ENCODE measurements at places on chromosomes 2 and 18. TPM values are rescaled to one million over a fixed set of nuclear protein-coding genes. Genes with fewer than 3 reads are reported as not detected.

GRCh38 chr18:2893676-2894075 lies 46.9 kb downstream of the EMILIN2 start:
- no peak overlapping the region for H3K27ac ChIP-seq
- peaks cover 4% of the 10 kb centered on the region for H3K4me1 ChIP-seq
- H3K36me3 ChIP-seq, result no peaks in the 10 kb centered on the region
- no peaks in the 10 kb centered on the region for H3K27me3 ChIP-seq

GRCh38 chr2:209771474-209772289 lies at the start of gene UNC80:
Gene UNC80, plus strand, starts transcription at chr2:209771832. Its CDS starts 241 bp downstream, at chr2:209772073.
- DNase-seq, result peak; percentile 73
- H3K4me1 ChIP-seq, result peaks cover 3% of the 10 kb centered on the region
- H3K4me3 ChIP-seq, result no peak within 1 kb of the TSS
- no peak within 1 kb of the TSS for H3K27ac ChIP-seq

DNA sequence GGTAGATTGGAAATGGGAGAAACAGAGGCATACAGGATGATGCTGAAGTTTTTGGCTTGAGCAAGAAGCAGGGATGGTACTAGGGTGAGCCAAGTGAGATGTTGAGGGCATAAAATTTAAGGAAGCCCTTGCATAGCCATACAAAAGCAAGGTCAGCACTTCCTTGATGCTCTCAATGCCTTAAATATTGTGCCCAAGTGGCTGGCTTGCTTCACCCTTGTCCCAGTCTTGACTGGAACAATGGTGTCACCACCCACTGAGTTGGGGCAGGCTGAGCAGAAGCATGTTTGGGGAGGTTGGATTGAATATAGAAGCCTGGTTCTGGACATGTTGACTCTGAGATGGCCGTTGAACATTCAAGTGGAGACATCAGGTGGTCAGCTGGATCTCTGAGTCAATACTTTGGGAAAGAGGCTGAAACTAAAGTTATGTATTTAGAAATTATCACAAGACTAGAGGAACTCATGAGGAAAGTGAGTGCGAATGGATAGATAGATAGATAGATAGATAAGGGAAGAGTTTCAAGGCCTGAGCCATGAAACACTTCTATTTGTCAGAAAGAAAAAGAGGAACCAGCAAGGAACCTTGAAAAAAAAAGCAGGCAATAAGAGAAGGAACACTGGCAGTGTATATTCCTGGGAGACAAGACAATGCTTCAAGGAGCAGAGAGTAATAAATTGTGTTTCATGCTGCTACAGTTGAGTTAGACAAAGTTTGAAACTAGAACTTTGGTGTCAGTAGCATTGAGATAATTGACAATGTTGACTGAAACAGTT lies 43.0 kb upstream of the HNMT start:
- H3K4me3 ChIP-seq, result no peak overlapping the region
- no peaks in the 10 kb centered on the region for H3K27me3 ChIP-seq
- H3K36me3 ChIP-seq, result no peaks in the 10 kb centered on the region
- no peaks in the 10 kb centered on the region for H3K4me1 ChIP-seq
- no peak for DNase-seq
- H3K27ac ChIP-seq, result no peak overlapping the region

- H3K27ac ChIP-seq, result no peak overlapping the region
- DNase-seq, result no peak
- no peaks in the 10 kb centered on the region for H3K4me1 ChIP-seq
- no peaks in the 10 kb centered on the region for H3K27me3 ChIP-seq
- no peak overlapping the region for H3K4me3 ChIP-seq
These were observed 233.4 kb upstream of the MYT1L start for GRCh38 chr2:2564300-2565078.

DNA sequence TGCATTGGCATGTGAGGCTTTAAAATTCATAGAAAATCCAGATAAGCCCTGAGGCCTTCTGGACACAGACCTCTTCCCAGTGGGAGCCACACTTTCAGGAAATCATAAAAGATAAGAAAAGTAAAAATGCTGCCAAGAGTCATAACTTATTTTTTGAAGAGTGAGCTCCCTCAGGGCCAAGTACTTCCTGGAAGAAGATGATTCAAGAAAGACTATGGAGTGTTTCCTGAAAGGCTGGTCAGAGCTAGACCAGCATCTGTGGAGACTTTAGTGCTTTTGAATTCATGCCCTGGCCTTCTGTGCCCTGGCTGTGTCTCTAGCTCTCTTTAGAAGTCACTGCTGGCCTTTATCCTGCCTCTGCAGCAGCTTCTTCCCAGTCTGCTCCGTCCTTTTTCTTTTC lies 6.4 kb upstream of the XDH start:
- no peak overlapping the region for H3K27ac ChIP-seq
- DNase-seq, result no peak
- no peaks in the 10 kb centered on the region for H3K4me1 ChIP-seq
- no peak overlapping the region for H3K4me3 ChIP-seq
- no peaks in the 10 kb centered on the region for H3K36me3 ChIP-seq
- no peaks in the 10 kb centered on the region for H3K27me3 ChIP-seq

SIGLEC15 gene
- polyA plus RNA-seq, result 0.05 TPM

DNA sequence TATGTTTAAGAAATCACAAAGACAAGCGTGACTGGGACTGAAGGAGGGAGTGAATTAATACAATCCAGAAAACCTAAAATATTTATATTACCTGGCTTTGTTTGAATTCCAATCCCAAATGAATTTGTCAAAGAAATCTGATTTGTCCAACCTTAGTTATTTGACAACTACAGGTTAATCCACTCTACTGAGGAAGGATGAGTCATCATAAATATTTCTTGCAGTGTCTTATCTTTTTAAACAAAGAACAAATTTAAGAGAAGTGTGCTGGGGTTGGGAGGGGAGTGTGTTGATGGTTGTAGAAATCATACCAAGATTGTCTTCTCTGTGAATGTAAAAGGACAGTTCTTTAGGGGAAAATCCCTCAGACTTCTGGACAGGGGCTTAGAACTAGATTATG lies 1106.3 kb upstream of the SLC39A10 start:
- no peaks in the 10 kb centered on the region for H3K36me3 ChIP-seq
- no peaks in the 10 kb centered on the region for H3K27me3 ChIP-seq
- no peaks in the 10 kb centered on the region for H3K4me1 ChIP-seq

DNAJC5G gene
- polyA plus RNA-seq, result 0.16 TPM

DNA sequence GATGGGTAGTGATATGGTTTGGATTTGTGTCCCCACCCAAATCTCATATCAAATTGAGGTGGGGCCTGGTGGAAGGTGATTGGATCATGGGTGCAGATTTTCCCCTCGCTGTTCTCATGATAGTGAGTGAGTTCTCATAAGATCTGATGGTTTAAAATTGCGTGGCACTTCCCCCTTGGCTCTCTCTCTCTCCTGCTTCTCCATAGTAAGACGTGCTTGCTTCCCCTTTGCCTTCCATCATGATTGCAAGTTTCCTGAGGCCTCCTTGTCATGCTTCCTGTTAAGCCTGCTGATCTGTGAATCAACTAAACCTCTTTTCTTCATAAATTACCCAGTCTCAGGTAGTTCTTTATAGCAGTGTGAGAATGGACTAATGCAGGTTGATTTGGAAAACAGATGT lies 223.2 kb upstream of the APCDD1 start:
- H3K27me3 ChIP-seq, result no peaks in the 10 kb centered on the region
- no peak overlapping the region for H3K27ac ChIP-seq
- no peak for DNase-seq
- H3K4me1 ChIP-seq, result peaks cover 5% of the 10 kb centered on the region
- no peaks in the 10 kb centered on the region for H3K36me3 ChIP-seq
- no peak overlapping the region for H3K4me3 ChIP-seq

GRCh38 chr2:218781691-218782527 lies at the start of gene CYP27A1:
Gene CYP27A1, plus strand, starts transcription at chr2:218782147. Its CDS starts 36 bp downstream, at chr2:218782183.
- H3K27me3 ChIP-seq, result no peaks in the 10 kb centered on the region
- peaks cover 4% of the 10 kb centered on the region for H3K4me1 ChIP-seq
- H3K4me3 ChIP-seq, result peak within 1 kb of the TSS; percentile 56
- no peaks in the 10 kb centered on the region for H3K36me3 ChIP-seq
- peak; percentile 59 for DNase-seq

DNA sequence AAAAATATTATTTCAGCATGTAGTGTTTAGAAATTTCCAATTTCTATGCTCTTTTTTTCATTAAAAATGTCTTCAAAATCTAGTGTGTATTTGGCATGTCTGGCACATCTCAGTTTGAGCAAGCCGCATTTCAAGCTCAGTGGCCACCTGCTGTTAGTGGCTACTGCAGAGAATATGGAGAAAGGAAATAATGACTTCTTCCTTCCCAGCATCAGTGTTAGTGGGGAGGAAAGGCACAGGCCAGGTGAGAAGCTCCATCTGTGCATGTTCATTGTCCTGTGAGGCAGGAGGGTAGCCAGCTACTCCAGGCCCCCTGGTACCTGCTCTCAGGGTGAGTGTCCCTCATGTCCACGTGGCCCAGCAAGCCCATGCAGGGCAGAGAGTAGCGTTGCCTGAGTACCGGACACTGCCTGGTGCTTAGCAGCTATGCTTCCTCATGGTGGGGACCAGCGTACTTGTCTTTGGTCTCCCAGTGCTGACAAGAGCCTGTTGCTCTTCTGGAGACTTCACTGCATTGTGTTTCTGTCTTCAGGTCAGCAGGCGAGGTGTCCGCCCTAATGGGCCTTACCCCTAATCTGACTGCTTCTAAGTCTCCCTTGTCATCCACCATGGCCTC lies 67.4 kb upstream of the CHMP1B start:
- no peak for DNase-seq
- H3K4me1 ChIP-seq, result peaks cover 5% of the 10 kb centered on the region
- H3K36me3 ChIP-seq, result no peaks in the 10 kb centered on the region

MRO gene
- polyA plus RNA-seq, result 238 TPM

DNA sequence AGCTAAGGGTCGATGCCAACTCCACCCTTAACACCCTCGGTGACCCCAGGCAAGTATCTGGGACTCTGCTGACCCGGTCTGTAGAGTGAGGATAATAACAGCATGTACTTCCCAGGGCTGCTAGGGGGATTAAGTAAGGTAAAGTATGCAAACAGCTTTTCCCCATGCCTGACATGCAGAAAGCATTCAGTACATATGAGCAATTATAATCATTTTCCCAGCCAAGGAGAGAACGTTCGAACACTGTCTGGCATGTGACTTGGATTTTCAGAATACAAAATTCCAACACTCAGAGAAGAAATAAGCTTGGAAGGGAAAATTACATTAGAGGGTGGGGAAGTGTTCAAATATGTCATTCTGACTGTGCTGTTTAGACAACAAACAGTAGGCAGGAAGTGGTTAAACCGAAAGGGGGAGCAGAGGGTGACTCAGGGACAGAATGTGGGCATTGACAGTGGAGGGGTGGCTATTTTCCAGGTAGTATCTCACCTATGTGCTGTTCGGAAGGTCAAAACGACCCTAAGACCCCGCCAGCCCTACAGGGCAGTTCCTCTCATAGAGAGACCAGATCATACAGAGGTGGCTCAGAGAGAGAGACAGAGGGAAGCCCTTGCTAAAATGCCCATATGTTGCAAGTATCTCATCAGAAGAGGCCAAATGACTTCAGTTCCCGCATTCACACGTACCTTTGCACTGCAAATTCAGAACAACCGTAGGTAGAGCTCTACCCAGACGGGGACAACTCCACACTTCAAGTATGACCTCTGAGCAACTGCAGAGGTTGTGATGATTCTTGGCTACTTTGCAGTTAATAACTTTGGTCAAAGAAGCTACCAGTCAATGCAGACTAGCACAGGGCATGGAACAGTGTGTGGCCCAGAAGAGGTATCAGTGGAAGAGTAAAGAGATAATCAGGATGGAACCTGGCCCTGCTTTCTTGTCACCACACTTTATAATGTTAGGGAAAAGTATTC lies 14.8 kb downstream of the ASPRV1 start:
- no peak overlapping the region for H3K4me3 ChIP-seq
- no peak overlapping the region for H3K27ac ChIP-seq
- no peaks in the 10 kb centered on the region for H3K36me3 ChIP-seq
- no peak for DNase-seq

DNA sequence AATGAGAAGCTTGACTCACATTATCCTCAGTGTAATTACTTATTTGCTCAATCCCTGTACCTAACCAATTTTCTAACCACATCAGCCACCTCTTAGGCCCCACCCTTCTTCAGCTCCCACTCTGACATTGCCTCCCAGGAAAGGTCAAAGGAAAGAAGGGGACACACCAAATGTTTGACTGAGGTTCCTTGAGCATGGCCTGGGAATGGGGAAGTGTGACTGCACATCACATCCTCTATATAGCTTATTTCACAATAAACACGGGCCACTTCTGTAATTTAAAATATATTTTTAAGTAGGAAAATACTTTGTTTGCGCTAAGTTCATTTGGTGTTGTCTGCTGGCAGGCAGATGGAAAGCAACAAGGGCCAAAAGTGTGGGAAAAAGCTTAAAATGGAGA lies 3.0 kb upstream of the FIGLA start:
- DNase-seq, result no peak
- no peaks in the 10 kb centered on the region for H3K4me1 ChIP-seq
- no peaks in the 10 kb centered on the region for H3K27me3 ChIP-seq
- no peak overlapping the region for H3K4me3 ChIP-seq
- no peak overlapping the region for H3K27ac ChIP-seq

KIF5C gene
- polyA plus RNA-seq, result 3.3 TPM

ZEB2 gene
- 84.8 TPM for polyA plus RNA-seq

- H3K27me3 ChIP-seq, result no peaks in the 10 kb centered on the region
- H3K27ac ChIP-seq, result no peak overlapping the region
- no peak overlapping the region for H3K4me3 ChIP-seq
These were observed 307.6 kb upstream of the RAB12 start for GRCh38 chr18:8301427-8302172.

DNA sequence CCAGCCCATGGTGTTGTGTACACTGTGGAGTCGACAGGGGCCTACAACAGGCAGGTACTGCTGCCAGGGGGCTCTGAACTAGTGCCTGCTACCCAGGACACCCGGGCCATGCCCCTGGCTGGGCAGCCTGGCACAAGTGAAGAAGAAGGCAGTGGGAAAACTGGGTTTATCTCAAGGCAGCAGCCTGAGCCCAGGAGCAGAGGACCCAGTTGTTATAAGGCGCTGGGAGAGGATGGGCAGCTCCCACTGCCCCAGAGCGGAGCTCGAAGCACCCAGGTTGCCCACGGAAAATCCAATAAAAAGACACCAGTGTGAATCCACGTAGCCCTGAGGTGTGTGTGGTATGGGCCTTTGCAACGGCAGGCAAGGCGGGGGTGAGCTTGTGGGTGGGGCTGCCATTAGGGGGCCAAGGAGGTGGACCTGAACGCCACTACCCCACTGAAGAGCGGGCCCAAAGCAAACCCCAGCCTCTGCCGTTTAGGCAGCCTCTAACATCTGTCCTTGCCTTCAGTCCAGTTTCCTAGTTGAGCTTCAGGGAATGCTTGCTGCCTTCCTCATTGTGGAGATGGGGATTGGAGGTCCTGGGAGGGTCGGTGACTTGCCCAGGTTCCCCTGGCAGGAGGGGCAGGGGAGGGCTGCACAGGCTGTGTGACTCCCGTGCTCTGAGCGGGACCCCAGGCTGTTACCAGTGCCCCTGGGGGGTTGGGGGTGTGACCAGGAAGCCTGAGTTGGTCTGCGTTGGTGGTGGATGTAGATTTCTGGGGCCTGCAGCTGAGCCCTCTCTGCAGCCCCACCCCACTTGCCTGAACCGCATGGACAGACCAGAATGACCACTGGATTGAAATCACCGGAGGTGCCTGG lies 16.0 kb downstream of the ARID5A start:
- H3K4me3 ChIP-seq, result no peak overlapping the region
- DNase-seq, result no peak
- no peaks in the 10 kb centered on the region for H3K36me3 ChIP-seq
- peaks cover 4% of the 10 kb centered on the region for H3K4me1 ChIP-seq

OBSL1 gene
- polyA plus RNA-seq, result 53.2 TPM

ID2 gene
- 111 TPM for polyA plus RNA-seq

GRCh38 chr2:118878531-118879149 lies 31.2 kb upstream of the EN1 start:
- no peak for DNase-seq
- H3K27me3 ChIP-seq, result no peaks in the 10 kb centered on the region
- no peaks in the 10 kb centered on the region for H3K4me1 ChIP-seq
- no peak overlapping the region for H3K27ac ChIP-seq
- no peaks in the 10 kb centered on the region for H3K36me3 ChIP-seq

- no peak overlapping the region for H3K4me3 ChIP-seq
- no peak overlapping the region for H3K27ac ChIP-seq
- H3K27me3 ChIP-seq, result no peaks in the 10 kb centered on the region
- no peaks in the 10 kb centered on the region for H3K4me1 ChIP-seq
- H3K36me3 ChIP-seq, result no peaks in the 10 kb centered on the region
- DNase-seq, result no peak
These were observed 334.9 kb upstream of the RAB12 start for GRCh38 chr18:8274370-8274769.
